Stimulated activated CD8-positive, alpha-beta memory T cell treated with anti-CD3 and anti-CD28 coated beads, Interleukin-15, amount 100 ng/mL, for 48 hours (primary cell): ENCODE measurements at places on chromosomes 2 and 18.

GRCh38 chr18:23228102-23229061 is 93.1 kb downstream of the CABLES1 start:
- no peak for DNase-seq

DNA sequence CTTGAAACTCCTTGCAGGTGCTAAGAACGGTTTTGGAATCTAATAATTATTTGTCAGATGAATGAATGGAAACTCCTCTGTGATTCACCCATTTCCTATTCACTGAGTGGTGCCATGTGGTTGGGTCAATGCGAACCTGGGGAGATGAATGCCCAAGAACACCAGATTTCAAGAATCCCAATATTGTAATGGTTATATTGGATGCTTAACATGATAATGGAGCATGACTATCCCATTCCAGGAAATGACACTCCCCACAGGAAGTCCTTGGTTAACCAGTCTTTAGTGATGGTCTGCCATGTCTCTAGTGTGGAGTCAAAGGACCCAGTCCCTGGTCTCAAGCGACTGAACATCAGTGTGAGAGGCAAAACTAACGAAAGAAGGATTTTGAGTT is 67.9 kb upstream of the ST3GAL5 start:
- DNase-seq: no peak

DNA sequence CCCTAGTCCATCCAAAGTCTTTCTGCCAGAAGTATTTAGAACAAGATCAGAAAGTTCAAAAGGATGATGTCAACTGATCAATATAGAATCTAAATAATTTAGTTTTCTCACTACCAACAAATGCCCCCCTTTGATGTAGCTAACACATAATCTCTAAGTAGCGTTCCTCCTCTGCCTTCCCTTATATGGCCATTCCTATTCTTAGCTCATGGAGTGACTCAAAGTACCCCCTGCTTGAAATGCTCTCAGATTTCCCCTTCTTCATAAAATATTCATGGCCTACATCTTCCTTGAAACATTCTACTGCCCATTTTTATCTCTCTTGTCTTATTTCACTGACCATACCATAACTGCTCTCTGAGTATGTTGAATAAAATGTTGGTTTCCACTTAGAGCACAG is 151.5 kb downstream of the UPP2 start:
- no peak for DNase-seq

DNA sequence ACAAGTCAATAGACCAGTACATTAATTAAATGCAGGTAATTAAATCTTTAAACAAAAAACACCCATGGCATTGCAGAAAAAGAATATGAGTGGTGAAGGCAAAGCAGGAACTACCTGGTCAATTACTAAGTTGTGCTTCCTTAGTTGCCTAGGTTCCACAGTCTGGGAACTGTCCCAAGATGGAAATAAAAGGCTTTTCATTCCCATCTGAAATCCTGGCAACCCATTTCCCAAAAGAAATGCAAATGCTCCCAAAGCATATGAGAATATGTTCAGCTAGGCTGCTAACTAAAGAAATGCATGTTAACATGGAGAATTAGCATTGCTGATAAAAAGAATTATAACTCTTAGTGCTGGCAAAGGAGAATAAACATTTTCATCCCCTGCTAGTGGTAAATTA is 177.8 kb downstream of the TMEM163 start:
- no peak for DNase-seq

- no peak for DNase-seq
Observed at GRCh38 chr18:13564579-13564978, 161.8 kb downstream of the FAM210A start.

DNA sequence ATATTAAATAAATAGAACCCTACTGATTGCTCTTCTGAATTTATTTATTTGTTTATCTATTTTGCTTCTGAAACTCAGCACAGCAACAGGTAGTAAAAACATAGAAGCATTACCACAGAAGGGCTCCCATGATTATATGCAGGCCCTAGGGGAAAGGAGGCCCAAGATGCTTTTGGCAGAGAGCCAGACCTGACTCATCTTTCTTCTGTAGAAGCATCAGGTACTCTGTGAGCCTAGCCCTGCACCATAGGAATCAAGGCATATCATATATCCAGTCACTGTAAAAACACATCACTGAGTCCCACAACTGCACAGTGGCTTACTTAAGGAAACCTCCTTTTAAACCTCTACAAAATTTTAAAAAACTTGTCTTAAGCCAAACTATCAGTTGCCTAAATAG is 1.8 kb downstream of the SCN9A start:
- DNase-seq: no peak

DNA sequence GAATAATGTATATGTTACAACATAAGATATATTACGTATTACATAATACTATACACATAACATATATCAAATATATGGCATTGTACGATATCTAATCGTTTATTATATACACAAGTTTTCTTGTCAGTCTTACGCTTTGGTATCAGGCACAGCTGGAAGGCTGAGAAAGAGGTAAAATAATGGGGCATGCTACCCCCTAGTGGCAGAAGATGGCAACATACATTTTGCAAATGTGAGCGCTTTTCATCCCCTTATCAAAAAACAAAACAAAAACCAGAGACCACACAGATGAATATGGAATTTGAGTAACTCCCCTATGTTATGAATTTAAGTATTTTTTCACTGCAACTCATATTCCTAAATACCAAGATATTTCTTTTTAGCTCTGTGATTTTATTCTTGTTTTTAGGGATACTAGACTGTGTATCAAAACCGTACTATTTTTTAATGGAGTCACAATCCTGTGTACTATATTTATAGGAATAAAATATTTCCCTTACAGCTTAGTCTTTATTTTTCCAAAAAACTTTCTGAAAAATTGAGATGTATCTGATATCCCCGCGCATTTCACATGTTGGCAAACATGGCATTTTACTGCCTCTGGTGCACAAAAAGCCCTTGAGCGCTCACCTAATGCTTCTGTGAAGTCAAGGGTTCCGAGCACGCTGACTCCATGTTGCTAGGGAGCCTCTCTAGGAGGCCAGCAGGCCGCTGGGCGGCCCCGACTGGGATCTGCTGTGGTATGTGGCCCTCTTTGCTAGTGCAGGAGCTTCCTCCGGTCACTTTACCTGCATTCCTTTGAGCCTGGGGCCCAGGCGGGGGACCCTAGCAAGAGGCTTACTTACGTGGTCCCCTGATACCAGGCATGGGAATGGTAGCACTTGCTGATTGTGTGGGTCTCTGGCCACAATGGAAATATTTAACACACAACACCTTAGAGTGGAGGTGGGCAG is 62.5 kb downstream of the SLC4A3 start:
- DNase-seq: no peak

DNA sequence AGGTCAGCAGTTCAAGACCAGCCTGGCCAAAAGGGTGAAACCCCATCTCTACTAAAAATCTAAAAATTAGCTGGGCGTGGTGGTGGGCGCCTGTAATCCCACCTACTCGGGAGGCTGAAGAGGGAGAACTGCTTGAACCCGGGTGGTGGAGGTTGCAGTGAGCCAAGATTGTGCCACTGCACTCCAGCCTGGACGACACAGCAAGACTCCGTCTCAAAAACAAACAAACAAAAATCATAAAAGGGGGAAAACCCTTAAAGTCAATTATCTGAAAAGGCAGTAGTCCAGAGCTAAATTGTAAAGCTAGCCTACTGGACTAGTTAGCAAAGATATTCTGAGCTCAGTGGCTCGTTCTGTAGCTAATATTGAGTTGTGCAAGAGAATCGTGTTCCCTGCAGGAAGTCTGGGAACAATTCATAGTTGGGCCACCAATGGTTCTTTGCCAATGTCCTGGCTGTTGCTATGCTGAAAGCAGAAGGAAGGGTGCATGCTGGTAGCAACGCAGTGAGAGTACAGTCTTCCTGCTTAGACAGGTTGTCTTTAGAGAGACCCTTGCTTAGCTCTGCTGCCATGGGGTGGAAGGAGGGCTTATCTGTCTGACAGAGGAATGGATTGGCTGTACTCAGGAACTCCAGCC is 4.3 kb downstream of the TGOLN2 start:
- no peak for DNase-seq

DNA sequence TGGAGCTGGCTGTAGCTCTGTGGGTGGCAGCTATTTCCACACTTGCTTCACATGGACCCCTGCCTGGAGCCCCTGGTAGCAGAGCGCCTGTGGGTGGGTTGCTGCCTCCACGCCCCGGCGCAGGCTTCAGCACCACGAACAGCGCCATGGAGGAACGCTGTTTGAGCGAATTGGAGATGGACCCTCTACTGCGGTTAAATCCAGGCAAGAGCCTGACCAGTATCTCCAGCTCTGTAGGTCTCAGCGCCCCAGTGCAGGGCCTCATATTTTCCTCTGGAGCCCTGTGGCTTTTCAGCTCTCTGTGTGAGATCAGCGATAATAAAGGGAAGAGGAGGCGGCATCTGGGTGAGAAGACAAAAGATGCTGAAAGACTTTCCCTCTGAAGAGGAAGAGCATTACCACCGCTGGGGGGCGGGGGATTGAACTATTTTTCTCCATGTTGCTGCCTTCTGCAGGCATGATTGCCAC is 12.0 kb downstream of the ONECUT2 start:
- no peak for DNase-seq
